ENCODE measurements at places on chromosomes 13 and 19.
A peak's percentile ranks its signal among the peaks of the same experiment; 100 is the strongest.

DNA sequence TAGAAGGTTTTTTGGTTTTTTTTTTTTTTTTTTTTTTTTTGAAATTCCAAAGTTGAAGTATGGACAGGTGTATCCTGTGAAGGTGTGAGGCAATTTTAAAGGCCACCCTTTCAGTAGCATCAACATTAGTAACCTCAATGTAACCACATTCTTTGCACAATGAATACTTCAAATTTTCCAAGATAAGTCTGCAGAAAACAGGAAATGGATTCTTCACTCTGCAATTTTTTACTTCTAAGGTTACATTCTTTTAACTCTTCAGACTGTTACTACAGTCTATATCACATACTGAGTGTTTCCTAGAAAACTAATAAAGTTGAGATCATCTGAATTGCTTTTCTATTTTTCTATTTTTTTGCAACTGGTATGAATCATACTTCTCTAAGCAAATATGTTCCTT lies 569.0 kb upstream of the GPC6 start:
- DNase-seq = no peak

GRCh38 chr13:41827507-41828213 lies 133.2 kb downstream of the VWA8 start:
- no peak for DNase-seq

DNA sequence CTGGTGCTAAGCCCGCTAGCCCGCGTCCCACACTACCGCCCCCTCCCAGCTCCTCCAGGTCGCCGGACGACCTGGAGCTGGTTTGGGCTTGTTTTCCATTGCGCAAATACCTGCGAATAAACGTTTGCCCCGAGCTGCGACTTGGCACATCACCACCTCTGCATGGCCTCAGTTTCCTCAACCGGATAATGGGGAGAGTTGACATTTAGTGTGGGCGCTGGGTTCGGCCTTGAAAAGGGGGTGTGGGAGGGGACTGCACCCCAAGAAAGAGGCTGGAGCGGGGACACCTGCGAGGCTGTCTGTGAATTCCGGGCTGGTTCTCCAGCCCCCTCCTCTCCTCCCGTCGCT lies 11.0 kb upstream of the JUND start:
- no peak for DNase-seq

- DNase-seq = peak; percentile 55
Measured at GRCh38 chr19:57934820-57935665, at the start of gene ZNF418. Gene ZNF418 (minus strand): TSS chr19:57935402. CDS start chr19:57933822, 1,580 bp downstream.

DNA sequence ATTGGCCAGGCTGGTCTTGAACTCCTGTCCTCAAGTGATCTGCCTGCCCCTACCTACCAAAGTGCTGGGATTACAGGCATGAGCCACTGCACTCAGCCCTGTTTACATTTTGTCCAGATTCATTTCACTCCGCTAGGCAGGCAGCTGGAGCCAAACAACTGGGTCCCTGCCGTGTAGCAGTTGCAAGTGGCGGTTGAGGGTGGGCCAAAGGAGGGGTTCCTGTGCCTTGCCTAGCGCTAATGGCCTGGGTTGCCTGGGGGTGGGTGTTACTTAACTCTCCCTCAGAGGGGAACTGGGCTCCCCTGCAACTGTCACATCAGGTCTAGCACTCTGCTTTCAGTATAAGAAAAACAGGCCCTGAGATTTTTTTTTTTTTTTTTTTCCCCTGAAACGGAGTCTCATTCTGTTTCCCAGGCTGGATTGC lies 7.4 kb downstream of the ACP5 start:
- DNase-seq = no peak

GRCh38 chr13:100338275-100338674 lies 249.4 kb downstream of the PCCA start:
- no peak for DNase-seq

- no peak for DNase-seq
Measured at GRCh38 chr19:9148697-9149096, 8.5 kb downstream of the ZNF317 start.

DNA sequence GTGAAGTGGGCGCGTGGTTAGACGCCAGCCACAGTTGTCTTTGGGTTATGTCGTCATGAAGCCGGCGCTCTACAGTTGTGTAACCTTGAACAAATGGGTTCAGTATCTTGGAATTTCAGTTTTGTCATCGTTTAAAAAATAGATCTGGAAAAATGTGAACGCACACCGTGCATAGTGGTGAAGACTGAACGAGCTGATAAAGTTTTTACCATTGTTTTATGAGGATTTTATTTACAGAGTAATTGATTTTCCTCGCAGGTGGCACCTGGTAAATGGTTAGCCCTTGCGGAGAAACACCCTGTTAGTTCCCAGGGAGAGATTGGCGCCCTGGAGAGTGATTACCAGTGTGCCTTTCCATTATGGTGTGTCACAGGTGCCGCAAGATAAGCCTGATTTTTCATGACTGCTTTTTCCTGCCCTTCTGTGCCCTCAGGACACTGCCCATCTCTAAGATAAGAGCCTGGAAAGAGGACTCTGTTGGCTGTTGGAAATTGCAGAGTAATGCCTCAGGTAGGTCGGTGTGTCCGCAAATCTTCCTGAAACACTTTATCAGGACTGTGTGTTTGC lies 577 bp downstream of the ZNF181 start:
- DNase-seq = no peak

GRCh38 chr19:53157626-53158025 lies 1.2 kb downstream of the ZNF347 start:
- DNase-seq = no peak

DNA sequence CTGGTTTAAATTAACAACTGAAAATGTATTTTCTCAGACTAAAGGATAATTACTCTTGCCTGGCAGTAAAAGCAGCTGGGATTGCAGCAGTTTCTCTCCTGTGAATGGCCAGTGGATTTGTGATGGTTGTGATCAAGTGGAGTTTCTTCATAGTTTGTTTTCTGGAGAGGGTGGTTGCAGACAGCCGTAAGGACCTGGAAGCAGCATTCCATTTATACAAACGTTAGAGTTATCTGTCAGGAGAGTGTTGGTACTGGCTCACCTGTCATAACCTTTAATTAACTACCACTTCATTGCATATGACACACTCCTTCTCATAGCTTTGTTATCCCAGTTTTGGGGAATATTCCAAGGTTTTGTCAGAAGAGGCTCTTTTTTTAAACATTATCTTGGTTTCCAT lies 258.4 kb upstream of the SLC10A2 start:
- DNase-seq = no peak

DNA sequence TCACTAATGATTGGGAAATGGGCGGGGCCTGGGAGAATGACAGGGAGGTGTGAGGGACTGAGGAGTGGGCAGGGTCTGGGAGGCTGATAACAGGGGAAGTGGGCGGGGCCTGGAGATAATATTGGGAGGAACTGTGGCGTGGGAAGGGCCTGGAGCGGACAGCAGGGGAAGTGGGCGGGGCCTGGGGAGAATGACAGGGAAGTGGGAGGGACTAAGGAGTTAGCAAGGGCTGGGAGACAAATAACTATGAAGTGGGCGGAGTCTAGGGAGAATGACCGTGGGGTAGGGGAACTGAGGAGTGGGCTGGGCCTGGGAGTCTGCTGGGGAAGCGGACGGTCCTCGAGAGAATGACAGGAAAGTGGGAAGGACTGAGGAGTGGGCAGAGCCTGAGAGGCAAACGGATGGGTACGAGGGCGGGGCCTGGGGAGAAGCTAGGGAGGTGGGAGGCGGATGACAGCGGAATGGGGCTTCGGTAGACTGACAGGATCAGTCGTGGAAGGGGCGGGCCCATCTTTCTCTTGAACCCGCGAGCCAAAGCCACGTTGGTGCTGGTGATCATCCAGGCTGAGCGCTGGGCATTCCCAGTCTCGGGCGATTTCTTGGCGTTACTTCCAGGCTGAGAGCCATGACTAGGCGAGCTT lies 14.0 kb upstream of the TUBB4A start:
- peak; percentile 91 for DNase-seq

DNA sequence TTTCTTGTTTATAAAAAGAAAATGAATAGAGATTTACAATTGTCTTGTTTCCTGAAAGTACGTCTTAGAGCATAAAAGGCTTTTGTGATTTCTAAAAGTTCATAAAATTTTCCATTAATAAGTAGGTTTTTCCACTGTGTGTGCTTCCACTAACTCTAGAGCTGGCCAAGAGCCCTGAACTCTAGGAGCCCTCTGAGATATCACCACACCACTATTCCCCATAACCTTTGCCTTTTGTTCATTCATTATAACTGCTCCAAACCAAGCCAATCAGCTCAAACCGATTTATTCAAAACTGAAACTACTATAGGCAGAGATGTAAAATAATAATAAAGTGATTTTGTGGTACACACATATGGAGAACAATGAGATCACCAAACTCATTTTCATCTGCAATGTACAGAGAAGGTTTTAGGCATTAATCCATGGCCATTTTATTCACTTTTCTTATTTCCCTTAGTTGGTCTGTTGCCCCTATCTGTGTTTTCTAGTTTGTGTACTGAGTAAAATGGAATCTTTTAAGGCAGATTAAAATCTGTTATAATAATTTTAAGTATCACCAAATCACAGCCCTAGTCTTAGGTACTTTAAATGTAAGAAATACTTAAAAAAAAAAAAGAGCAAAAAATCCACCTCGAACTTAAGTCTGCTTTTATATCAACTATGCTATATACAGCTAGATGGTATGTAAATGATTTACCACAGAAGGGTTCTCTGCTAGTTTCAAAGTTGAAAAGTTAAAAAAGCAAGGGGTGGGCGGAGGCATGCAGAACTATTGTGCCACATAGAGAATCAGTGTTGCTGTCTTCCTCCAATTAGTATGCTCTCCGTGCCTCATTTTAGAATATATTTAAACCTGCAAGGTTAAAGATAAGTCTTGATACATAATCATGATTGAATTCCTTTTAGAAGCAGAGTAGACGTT lies 311.3 kb downstream of the KLF12 start:
- DNase-seq = no peak

Data from activated CD4-positive, alpha-beta T cell treated with anti-CD3 and anti-CD28 coated beads, Interleukin-10, Interleukin-2, amounts not matched to agents 100 ng/mL and 50 ng/mL, durations not matched to agents 16 hours and 8 hours (primary cell).